ENCODE measurements at places on chromosomes 16 and 17.

DNA sequence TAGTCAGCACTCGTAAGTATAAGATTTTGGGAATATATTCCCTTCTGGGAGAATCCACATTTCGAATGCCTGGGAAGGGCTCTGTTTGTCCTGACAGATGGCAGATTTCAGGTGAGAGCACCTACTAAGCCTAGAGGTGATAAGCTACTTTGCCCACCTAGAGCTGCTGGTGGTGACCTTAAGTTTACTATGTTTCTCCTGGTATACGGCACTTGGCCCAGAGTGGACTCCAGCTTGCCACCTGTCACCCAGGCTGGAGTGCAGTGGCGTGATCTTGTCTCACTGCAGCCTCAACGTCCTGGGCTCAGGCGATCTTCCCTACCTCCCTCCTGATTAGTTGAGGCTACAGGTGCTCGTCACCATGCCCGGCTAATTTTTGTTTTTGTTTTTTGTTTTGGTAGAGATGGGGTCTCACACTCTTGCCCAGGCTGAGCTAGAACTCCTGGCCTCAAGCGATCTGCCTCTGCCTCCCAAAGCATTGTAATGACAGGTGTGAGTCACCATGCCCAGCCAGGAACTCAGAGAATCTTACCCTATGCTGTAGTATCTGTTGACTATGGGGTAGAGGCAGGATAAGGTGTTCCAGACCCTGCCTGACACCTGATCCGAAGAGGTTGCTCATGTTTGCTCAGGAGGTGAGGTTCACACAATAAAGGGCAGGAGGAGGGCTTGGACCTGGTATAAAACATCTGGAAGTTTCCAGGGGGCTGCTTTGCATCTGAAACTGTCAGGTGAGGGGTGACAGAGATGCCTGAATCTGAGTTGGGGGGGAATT is at the start of gene ZG16:
ZG16 (plus strand) TSS at position 681 of the 775 bp plus-strand sequence. CDS start 1,011 bp downstream, outside the sequence.
- DNase-seq = no peak

DNA sequence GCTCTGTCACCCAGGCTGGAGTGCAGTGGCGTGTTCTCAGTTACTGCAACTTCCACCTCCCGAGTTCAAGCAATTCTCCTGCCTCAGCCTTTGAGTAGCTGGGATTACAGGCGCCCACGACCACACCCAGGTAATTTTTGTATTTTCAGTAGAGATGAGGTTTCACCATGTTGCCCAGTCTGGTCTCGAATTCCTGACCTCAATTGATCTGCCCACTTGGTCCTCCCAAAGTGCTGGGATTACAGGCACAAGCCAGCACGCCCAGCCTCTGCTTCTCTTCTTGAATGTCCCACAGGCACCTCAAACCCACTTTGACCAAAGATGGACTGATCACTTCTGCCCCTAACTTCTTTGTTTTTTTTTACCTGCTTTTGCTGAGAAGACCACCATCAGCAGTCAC is 4.6 kb upstream of the ARL5C start:
- DNase-seq = no peak

DNA sequence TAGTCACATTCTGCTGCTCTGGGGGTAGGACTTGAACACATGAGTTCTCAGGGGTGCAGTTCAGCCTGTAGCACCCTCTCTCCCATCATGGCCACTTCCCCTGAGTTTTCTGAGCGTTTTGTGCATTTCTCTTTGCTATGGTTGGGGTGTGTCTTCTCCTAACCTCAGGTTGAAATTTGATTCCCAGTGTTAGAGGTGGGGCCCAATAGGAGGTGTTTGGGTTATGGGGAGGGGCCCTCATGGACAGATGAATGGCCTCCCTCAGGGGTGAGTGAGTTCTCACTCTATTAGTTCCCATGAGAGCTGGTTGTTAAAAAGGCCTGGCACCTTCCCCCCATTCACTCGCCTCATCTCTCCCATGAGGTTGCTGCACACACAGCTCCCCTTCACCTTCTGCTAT is 101.1 kb downstream of the FOXL1 start:
- no peak for DNase-seq

DNA sequence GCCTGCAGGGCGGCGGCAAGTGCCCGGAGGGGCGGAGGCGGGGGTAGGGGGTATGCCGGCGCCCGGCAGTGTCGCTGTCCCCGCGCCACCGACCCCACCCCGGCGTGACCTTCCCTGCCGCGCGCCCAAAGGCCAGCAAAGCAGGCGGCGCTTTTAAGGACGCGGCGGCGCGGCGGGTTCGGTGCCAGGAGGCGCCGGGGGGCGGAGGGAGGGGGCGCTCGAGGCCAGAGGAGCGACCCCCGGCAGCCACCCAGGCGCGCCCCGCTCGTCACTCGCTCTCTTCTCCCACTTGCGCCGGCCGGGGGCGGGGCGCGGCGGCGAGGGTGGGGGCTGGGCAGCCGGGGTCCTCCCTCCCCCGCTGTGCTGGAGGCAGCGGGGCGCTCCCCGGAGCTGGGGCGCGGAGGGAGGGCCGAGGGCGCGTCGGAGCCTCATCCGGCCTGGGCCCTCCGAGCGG is 8.6 kb upstream of the BAHCC1 start:
- DNase-seq = no peak

- no peak for DNase-seq
Measured at GRCh38 chr17:76094046-76094445, 9.5 kb downstream of the EXOC7 start.

- no peak for DNase-seq
Measured at GRCh38 chr16:31678649-31679325, 151.1 kb downstream of the AHSP start.

DNA sequence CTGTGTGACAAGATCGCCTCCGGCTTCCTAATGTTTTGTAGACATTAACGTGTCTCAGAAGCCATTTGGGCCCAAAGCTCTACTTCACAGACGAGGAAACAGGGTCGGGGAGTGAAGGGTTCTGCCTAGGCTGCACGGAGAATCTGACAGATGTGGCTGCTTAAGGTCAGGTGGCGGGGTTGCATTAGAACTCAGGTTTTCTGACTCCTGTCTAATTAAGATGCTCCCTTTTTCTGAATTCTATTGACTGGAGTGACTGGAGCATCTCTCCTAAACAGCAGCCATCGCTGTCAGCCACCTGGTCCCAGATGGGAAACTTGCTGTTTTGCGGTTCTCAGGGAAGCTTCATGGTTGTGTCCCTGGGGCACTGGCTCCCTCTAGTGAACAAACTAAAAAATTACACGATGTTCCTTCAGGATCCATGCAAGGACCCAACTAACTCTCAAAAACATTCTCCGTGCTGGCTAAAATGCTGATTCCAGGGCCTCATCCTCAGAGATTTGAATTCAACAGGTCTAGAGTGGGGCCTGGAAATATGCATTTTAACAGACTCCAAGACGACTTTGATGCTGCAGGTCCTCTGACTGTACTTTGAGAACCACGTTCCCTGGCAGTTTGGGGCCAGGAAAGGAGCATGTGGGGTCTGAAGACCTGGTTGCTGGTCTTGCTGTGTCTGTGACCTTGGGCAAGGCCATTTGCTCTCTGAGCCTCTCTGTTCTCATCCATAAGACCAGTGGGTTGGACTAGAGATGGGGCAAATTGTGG is 117.4 kb downstream of the IRF8 start:
- peak; percentile 28 for DNase-seq

- no peak for DNase-seq
Measured at GRCh38 chr16:1940273-1941161, 2.5 kb downstream of the MSRB1 start.

GRCh38 chr16:77974883-77975282 is 47.5 kb upstream of the CLEC3A start:
- no peak for DNase-seq

DNA sequence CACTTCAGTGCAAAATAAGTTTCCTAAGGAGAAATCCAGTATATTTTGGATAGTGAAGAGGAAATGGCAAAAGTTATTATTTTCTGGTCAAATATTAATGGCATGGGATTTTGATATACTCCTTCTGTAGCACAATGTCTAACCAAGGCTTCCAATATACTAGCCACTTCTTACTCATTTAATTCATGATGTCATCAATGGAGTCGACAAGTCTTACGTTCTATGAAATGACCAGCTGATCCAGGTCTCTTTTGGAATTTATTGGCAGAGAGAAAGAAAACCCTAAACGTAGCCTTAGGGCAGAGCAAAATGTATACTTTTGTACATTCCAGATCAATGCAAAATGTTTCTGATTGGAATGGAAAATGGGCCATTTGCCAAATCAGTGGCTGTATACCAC is 8.3 kb upstream of the ABCA10 start:
- DNase-seq = no peak

GRCh38 chr16:1973461-1974156 is 1.8 kb downstream of the TBL3 start:
- no peak for DNase-seq

GRCh38 chr17:38749223-38750043 is 1.3 kb upstream of the PCGF2 start:
- no peak for DNase-seq

DNA sequence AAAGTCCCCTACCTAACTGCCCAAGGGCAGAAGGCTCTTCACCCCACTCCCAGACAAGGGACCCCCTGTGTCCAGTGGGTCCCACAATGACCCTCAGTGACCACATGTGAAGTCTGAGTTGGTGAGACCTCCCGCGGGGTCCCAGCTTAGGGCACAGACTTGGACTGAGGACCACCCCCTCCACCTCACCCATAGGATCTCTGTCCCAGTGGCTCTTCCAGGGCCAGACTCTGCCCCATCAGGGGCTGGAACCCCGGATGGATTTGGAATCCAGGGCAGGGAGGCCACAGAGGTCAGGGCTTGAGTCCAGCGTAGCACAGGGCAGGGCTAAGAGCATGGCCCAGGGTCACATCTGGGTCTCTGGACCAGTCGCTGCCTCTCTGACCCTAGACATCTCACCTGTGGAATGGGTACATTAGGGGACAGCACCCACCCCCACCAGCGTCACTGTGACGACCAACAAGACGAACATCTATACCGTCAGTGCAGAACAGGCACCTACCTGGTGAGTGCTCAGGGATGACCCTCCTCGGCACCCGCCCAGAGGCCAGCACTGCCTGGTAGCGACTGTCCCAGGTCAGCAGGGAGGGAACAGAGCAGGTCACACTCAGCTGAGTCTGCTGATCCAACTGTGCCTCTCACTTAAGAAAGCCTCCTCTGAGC is 37.7 kb downstream of the TNFRSF13B start:
- DNase-seq = no peak

DNA sequence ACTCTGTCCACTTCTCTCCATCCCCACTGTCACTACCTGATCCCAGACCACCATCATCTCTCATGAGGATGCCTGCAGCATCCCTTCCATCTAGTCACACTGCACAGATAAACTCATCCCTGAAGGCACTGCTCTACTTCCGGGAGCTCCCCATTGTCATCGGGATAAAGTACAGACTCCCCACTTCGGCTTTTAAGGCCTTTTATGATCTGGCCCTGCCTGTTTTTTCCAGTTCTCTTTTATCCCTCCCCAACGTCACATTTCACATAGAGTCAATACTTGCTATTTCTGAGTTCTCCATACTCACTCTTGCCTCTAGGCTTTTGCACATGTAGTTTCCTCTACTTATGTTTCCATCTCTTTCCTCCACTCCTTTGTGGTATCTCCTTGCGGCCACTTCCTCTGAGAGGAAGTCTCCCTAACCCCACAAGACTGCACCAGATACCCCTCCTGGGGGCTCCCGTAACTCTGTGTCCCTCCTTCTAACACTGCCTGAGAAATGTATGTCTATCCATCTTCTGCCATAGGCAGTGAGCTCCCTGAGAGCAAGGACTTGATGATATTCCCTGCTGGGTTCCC is 66.9 kb downstream of the COPRS start:
- no peak for DNase-seq

DNA sequence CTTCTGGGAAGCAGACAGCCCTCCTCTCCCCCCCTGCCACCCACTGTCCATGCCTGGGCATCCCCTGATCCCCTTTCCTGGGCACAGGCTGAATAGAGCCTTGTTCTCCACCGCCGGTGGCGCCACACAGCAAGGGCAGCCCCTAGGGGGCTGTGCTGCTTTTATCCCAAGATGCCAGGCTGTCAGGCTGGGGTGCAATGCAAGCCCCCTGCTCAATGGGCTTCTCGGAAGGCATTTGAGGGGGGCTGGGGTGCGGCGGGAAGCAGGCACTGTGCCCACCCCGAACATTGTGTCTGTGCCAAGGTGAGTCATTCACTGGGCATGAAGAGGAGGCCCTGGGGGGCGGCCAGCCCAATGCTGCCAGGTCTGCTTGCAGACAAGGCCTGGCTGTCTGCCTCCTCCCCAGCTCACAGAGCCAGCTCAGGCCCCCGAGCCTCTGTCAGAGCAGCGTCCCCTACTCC is 1.5 kb upstream of the GFAP start:
- DNase-seq = no peak

DNA sequence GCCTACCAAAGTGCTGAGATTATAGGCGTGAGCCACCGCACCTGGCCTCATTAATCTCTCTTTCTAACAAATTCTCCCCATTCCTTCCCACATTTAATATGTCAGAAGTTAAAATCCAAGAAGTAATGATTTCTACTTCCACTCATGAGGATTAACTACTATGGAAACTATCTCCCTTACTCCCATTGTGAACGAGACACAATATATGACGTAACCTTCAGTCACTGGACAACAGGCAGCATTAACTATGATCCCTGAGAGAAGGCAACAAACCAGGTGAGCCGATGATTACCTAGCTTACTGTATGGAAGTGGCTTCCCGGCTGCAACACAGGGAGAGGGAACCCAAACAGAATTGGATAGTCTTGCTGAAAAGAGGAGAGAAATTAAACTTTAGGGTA is 20.0 kb downstream of the GLG1 start:
- no peak for DNase-seq

Data from stromal cell of bone marrow (primary cell).